NCI-H1417 treated with DMSO at 0.1 percent for 48 hours (cell line): ENCODE measurements at places on chromosomes 16 and 17.

- no peak for DNase-seq
Observed at GRCh38 chr16:57407521-57408353, 3.2 kb downstream of the CCL17 start.

- no peak for DNase-seq
Observed at GRCh38 chr16:64695684-64696083, 426.2 kb downstream of the CDH11 start.

DNA sequence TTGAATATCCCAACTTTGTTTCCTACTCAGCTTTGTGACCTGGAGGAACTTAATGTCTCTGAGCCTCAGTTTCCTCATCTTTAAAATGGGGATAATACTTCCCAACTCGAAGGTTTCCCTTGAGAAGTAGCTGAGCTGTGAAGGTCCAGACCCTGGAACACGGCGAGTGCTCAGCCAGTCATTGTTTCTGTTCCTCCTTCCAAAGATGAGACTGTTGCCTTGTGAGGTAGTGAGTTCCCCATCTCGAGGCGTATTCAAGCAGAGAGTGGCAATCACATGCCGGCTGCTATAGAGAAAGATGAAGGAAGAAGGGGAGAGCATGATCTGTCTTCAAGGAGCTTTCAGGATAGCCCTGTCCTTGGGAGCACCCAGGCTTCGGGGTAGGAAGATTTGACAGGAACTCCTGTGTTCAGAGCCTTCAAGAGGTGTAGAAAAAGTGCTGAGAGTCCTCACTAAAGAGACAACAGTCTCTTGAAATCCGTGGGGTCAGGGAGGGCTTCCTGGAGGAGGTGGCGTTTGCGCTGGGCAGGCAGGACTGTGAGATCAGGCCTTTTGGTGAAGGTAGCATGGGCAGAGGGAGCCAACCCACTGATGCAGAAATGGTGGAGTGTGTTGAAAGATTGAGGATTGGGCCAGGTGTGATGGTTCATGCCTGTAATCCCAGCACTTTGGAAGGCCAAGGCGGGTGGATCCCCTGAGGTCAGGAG is 27.2 kb downstream of the SPNS2 start:
- no peak for DNase-seq

DNA sequence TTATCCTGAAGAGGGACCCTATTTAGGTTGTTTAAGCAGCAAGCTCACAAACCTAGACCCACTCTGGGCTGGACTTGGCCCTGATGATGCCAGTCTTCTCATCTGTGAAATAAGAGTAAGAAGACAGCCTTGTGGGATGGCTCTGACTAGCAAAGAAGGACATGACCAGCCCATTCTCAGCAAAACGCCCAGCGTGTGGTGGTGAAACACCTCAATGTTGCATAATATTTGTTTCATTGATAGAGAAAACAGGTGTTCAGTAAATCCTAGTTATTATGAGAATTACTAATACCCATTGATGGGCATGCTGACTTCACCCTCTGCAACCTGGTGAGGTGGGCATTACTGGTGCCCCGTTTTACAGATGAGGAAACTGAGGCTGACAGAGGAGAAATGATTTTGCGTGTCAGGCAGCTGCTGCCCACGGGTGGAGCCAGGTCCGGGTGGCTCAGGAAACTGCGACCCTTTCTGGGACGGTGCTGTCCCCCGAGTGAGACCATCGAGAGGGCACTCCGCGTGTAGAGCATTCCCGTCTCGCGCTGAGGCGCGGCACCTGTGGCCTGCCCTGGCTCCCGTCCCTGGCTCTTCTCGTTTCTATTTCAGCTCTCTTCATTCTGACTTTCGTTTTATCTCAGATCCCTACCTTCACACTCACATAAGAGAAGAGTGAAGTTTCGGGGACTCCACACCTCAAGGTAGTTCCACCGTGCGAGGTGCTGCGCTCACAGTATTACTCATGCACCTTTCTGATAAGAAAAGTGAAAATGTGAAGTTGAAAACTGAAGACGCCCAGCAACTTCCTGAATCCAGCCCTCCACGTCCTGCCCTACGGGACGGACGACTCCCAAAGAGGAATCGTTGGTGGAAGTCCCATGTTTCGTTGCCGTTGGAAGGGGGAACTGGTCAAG is 48.5 kb downstream of the IRF8 start:
- no peak for DNase-seq

GRCh38 chr17:17401271-17401781 is 75.5 kb upstream of the MED9 start:
- DNase-seq: no peak

DNA sequence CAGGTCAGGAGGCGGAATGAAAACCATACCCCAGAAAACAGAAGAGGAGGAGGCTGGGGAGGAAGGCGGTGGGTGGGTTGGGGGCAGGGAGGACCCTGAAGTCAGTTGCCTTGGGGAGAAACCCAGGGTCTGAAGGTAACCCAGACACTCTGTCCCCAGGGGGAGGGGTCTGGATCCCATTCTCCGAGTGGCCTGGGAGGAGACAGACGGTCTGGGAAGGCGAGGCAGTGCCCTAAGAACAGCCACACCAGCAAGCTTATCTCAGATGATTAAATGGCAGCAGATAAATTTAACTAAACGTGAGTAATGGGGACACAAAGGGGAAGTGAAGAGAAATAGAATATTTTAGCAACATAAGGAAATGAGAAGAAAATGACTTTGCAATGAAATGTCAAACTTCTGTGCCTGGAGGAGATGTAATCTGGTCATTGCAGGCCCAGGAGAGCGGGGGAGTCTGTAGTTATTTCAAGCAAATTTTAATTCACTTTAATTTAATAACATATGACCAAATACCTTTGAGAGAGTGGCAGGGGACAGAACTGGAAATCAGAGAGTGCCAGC is 21.4 kb upstream of the ZFP90 start:
- DNase-seq: no peak

DNA sequence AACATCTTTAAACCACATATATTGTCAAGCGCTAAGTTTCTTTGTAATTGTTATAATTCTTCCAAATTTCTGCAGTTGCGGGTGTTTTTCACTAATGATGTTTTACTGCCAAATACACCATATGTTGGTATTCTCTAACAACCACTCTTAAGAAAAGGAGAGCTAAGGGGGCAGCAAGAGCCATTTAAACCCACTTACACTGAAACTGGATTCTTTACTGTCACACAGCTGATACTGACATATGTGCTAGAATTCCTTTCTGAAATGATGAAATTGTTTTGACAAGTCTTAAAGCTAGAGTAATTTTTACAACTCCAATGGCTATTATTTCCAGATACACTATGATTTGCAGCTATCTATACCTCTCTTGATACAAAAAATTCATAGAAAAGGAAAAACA is 483.1 kb downstream of the CDH11 start:
- no peak for DNase-seq

DNA sequence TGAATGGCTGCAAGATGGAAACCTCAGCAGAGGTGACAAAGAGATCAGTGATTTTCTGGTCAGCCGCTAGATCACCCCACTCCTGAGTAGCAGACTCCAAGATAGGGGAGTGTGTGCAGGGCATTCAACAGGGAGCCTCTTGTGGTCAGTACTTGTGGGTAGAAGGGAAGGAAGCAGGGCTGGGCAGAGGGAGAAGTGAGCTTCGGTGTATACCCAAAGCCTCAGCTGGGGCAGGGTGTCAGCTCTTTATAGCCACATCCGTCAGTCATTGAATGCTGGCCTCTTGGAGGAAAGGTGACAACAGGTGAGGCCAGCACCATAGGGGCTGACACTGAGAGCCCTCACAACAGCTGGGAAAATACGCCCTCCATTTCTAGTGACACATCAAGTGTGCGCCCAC is 2.2 kb upstream of the SLC12A3 start:
- no peak for DNase-seq

DNA sequence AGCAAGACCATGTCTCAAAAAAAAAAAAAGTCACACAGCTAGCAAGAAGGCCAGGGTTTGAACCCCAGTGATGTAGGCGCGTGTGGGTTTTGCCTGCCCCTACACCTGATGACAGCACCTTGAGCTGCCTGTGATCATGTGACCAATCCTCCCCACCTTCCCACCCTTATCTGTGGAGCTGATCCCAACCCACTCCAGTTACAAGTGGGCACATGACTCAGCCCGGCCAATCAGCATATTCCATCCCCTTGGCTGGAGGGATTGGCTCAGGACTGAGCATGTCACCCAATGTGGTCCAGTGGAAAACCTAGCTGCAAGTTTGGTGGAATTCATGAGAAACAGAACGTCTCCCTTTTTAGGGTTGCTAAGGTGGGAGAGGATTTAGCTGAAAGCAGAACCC is 6.6 kb downstream of the TMEM114 start:
- no peak for DNase-seq

- DNase-seq: no peak
Observed at GRCh38 chr16:52812678-52813556, 239.8 kb downstream of the CHD9NB start.

DNA sequence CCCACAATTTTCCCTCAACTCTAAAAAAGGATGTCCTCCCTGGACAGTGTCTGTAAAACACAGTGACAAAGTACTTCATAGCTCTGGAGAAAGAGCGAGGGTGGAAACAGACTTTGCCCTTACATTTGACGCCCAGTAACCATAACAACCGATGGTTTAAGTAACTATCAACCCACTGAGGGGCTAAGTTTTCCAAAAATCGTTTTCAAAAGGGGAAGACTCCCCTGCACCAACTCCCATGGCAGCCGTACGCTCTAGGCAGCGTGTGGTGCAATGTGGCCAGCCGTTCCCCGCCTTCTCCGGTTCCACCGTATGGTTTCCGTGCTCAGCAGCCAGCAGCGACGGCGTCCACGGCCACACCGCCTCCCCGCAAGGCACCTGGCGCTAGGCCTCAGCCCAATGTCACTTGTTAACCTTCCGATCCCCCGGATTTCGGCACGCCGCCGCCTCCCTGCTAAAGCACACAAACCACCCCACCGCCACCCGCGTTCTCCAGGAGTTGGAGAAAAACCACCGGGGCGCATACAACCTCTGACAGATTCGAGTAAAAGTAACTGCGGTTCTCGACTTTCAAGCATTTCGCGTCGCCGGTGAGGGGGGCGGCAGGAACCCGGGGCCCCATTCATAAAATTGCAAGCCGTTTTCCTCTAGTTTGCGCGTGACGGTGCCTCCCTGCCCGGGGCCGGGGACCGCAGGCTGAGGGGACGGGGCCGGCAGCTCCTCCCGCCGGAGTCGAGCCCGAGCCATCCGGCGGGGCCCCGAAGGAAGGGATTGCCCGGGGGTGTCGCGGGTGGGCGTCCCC is 661 bp downstream of the TEX2 start:
- DNase-seq: no peak

GRCh38 chr17:17934214-17934613 is 38.0 kb downstream of the TOM1L2 start:
- DNase-seq: no peak

DNA sequence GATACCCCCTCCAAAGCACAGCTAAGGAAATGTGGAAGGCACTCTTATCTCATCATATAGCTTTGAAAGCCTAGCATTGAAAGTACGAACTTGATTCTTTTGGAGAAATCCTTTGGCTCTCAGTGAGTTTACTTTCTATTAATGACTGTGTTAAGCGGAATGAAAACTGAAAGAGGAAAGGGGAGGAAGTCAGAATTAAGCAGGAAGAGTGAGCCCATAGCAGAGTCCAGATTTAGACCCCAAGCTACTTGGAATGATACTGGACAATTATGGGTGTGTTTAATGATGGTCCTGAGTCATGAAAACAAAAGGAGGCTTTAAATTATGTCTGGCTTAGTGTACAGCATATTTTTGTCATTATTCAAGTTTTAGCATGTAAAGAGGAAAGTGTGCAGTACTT is 42.2 kb downstream of the TENT4B start:
- DNase-seq: no peak

DNA sequence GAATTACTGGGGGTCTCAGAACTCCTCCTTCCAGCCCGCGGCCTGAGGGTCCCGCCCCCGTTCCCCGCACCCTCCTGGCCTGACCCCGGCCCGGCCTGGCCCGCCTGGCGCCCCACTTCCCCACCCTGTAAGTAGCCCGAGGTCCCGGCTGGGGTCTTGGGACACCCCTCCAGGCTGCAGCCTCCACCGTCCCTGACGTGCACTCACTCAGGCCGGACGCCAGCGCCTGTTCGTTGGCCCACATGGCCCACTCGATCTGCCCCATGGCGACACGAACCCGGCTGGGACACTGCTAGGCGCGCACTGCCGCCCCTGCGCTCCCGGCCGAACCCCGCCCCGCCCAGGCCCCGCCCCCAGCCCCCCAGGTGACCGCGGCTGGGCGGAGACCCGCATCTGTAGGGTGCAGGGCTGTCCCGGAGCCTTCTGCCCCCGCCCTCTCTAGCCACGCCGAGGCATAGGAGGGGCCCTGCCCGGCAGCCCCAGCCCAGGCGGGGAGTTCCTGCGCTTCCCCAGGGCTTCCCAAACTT is at the start of gene CYBA:
CYBA (minus strand) TSS at position 305 of the 527 bp plus-strand sequence; CDS start at position 265, 40 bp downstream.
- DNase-seq: no peak

- no peak for DNase-seq
Observed at GRCh38 chr17:18070861-18071340, 16.8 kb upstream of the DRG2 start.

GRCh38 chr16:8572919-8573724 is 17.2 kb downstream of the TMEM114 start:
- DNase-seq: no peak

DNA sequence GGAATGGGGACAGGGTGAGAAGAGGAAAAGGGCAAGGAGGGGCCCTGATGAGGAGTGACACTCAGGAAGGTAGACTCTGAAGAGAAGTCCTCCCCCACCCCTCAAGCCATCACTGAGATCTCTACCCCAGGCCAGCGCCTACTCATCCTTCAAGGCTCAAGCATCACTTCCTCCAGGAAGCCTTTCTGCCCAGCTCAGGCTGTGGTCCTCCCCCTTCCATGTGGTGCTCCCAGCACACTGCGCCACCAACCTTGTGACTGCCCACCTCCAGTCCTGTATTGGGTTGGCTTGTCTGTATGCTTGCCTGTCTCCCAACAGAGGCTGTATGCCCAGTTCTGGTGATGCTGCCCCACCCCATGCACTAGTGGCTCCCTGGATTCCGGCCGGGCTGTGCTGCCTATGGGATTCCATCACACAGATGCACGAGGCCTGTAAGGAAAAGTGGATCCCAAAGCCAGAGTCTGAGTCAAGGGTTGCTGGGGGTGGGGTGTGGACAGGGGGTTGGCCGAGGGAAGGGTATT is 19.8 kb upstream of the ZFP90 start:
- no peak for DNase-seq

DNA sequence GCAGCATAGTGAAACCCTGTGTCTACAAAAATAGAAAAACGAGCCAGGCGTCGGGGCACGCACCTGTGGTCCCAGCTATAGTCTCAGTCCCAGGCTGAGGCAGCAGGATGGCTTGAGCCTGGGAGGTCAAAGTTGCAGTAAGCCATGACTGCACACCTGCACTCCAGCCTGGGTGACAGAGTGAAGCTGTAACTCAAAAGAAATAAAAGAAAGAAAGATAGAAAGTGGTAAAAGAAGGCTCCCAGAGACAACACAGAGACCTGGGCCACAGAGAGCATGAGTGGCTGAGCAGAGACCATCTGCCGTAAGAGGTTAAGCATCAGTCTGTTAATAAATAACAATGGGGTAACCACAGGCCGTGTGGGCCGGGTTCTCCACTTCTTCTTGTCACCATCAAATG is 15.3 kb upstream of the HEXD start:
- no peak for DNase-seq

DNA sequence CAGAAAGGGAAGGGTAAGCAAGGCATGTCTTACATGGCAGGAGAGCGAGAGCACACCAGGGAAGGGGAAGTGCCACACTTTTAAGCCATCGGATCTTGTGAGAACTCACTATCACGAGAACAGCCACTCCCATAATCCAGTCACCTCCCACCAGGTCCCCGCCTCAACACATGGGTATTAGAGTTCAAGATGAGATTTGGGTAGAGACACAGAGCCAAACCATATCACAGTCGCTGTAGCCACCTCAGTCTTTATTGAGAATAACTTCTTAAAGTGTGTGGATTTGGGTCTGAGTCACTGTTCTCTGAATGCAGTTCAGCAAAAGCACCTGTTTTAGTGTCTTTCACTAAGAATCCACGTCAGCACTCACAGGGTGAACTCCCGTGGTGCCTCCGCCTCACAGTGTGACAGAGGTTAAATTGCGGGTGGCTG is 195.2 kb upstream of the CHMP6 start:
- no peak for DNase-seq
